ENCODE measurements at places on chromosomes 7 and 10.

- no peak for DNase-seq
Observed at GRCh38 chr7:108057951-108058481, 55.1 kb upstream of the LAMB1 start.

DNA sequence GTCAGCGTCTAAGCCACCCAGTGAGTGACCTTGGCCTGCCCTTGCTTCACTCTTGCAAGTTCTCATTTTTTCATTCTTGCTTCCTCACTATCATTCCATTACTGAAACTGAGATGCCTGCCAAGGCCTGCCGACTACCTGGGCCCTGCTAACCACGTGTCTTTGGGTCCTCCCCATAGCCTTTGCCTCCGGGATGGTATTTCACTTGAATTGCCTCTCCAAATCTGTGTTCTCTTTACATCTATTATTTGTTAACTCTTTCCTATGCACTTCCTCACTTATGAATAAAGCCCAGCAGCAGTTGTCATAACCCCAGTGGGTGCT is 234.6 kb downstream of the SNX10 start:
- no peak for DNase-seq

DNA sequence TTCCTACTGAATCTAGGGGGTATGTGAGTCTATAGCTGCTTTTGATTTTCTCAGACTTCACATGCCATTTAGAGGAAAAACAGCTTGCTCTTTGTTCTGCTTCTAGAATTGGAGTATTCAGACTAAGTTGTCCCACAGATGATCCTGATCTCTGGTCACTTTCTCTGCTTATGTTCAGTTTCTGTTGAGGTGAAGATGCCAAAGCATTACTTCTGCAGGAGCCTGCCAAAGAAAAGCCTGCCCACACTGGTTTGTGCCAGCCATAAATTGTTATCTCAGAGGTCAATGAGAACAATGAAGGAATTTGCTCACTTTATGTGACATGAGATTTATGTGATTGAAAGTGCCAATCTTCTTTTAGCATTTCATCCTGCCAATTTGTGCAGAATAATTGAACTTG is 163.6 kb downstream of the CDK14 start:
- DNase-seq, result no peak

GRCh38 chr10:82321724-82322123 is 446.7 kb downstream of the NRG3 start:
- DNase-seq, result no peak

DNA sequence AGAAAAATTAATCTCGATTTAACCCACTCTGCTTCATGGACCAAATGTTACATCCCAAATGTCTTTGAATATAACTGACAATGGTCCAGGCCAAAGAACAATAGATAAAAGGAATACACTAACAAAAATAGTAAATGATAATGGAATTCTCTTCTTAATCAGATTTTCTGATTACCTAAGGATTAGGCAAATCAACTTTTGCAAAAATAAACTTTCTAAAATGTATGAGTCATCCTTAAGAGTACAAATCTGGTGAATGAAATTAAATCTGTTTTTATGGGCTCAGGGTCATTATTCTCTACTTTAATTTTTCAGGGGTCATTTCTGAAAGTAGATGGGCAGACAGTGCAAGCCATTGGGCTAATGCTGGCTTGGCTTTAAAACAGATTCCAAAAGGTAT is 102.1 kb upstream of the FAM13C start:
- DNase-seq, result no peak

- no peak for DNase-seq
Observed at GRCh38 chr10:26448706-26449435, 10.7 kb downstream of the APBB1IP start.

DNA sequence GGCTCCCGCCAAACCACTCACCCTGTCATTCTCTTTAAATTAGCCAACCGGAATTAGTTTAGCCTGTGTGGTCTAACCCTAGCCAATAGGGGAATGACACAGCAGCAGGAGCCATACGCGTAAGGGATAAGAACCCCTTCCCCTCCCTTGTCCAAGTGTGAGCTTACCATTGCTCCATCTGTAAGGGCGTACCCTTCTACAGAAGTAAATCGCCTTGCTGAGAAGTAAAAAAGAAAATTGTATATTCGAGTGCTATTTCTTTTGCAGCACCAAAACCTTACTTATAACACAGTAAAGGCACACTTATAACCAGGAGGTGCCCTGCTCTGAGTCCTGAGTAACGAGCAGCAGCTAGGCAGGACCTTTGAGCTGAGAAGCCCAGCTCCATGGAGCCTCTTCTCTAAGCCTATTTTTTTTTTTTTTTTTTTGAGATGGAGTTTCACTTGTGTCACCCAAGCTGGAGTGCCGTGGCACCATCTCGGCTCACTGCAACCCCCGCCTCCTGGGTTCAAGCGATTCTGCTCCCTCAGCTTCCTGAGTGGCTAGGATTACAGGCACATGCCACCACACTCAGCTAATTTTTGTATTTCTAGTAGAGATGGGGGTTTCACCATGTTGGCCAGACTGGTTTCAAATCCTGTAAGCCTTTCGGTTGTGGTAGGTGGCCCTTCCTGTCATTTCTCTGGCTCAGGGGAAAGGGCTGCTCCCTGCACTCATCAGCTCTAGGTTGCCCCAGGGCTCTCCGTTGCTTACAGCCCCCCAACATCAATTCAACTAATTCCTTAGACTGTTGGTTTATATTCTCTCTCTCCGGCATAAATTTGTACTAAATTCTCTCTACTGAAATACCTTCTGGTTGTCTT is 73.3 kb downstream of the NSUN6 start:
- no peak for DNase-seq
